Islet precursor cell (in vitro differentiated cells): ENCODE measurements at places on chromosomes 7 and 10.

GRCh38 chr7:47897831-47898230 is 50.4 kb downstream of the PKD1L1 start:
- DNase-seq: no peak

DNA sequence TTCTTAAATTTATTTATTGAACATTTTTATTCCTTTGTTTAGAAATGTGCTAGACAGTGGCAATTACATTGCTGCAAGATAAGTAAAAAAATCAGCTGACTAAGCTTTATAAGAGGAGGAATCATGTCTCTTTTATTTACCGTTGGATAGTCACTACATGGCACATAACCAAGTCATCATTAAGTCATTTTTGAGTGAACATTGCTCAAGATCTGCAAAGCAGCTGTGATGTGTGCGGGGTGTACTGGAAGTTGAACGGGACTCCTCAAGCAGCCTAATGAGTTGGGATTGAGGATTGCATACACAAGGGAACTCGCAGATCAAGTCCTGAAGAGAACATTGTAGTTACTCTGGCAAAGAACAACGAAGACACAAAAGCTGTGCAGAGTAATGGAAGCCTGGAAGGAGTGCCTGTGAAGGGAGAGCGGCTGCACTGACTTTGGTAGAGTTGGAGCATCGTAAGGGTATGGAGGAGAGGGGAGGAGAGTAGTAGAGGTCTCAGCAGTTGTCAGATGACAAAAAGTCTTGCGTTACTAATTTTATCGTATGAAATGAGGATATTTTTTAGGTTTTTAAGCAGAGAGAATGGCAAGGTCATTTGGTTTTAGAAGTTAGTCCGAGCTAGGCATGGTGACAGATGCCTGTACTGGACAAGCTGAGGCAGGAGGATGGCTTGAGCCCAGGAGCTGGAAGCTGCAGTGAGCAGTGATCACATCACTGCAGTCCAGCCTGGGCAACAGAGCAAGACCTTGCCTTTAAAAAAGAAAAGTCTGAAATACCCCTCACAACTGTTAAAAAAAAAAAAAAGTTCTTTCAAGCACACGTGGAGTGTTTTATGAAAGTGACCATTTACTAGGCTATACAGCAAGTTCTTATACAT is 95.1 kb downstream of the BMPR1A start:
- DNase-seq: no peak

DNA sequence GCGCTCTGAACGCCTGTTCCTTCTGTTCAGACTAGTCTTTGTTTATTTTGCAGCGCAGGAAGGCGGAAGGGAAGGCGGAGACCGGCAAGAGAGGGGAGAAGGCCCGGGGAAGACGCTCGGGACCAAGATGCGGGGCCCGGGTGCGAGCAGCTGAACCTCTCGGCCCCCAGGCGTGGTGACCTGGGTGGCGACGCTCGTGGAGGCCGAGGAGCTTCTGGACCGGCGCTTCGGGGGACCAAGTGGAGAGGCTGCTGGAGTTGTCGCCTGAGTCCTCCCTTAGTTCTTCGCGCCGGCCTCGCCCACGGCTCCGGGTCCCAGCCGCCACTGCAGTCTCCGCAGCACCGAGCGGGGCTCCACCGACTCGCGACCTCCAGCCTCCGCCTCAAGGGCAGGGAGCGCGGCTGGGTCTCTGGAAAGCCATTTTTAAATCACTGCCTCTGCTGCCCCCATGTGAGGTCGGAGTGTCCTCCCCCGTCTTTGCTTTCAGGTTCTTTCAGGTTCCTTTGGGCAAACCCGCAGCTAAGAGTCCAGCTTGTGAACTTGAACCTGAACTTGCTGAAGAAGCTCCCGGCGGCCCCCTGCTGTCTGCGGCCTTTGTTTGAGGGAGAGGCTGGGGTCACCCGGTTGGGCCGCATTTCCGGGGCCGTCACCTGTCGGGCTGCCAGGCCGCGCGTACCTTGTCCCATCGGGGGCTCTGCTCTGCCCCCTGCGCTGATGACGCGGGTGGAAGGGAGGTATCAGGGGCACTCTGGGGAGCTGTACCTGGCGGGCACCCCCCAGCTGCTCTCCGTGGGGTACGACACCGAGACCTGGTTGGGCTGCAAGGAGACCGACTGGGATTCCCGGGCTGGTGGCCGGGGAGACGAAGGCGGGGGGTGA is 136.0 kb downstream of the KIF20B start:
- no peak for DNase-seq

DNA sequence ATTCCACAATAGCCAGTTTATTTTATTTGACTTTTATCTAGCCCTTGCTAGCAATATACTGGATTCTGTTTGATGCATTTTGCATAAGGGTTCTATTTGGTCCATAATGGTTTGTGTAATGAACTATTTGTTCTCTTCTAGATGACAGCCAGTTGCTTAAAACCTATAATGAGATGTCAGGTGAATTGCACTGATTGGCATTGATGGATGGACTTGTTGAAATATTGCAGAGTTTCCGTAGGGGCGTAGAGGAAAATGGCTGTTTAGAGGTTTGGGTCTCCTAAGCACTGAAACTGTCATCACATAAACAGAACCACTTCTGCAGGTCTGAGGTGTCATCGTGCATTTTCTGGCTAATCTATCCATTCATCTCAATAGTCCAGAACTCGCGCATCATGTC is 124.9 kb upstream of the HDAC9 start:
- DNase-seq: no peak

- no peak for DNase-seq
Measured at GRCh38 chr7:19783541-19783940, 10.1 kb upstream of the TMEM196 start.
